Suprapubic skin (tissue), 4 donors: ENCODE measurements at places on chromosomes 4 and X.

DNA sequence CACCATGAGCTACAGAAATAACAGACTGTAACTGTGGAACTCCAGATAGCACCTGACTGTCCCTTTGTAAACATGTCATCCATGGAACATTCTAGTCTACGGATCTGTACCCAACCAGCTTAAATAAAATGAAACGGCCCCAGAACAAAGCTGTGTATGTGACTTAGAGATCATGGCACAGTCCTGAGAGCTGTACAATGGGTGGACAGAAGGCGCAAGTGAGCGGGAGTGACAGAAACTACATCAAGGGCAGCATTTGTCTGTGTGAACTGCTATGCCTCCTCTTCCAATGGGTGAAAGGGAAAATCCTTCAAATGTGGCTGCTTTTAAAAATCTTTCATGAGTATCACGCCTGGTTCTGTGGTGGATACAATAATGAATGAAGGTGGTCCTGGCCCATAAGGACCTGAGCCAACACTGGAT, 72.5 kb downstream of the FAT1 start:
- DNase-seq, result no peak

DNA sequence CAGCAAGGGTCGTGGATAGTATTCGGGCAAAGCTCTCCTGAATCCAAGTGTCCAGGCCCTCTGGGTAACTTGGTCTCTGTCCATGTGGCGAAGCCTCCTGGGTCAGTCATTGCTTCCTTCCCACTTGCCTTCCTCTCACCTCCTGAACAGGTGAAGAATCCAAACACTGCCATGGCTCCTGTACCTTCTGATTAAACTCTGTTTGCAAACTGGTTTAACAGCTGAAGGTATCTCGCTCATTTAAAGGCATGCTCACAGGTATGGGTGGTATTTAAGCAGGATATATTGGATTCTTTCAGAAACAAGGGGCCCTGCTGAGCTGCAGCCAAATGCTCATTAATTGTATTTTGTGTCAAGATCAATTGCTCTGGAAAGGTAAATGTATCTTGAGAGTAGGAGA, 28.2 kb downstream of the FHDC1 start:
- no peak for DNase-seq

DNA sequence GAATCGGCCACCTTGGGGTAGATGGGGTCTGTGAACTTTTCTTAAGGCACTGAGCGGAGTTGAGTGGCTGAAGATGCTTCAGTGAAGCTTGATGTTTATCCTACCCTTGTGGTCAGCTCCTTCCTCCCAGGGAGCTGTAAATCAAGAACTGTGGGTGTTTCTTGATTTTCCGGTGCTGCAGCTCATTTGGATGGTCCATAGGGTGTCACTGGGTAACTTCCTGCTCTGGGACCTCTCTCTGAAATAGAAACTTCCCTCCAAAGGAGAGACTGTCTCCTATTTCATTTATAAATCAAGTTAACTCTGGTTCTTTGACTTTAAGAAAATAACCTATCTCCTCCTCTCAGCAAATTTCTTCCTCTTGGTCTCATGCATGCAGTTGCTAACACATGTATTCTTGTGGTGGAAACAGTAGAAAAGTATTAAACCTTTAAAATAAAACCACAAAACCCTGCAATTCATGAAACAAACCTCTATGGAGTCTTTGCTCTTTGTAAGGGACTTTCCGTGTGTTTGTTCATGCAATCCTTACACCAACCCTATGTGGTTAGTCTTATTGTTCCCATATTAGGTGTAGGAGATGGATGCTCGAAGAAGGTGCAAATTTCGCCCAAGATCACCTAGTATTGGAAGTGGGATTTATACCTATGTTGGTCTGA, 110.3 kb downstream of the SHROOM3 start:
- no peak for DNase-seq

DNA sequence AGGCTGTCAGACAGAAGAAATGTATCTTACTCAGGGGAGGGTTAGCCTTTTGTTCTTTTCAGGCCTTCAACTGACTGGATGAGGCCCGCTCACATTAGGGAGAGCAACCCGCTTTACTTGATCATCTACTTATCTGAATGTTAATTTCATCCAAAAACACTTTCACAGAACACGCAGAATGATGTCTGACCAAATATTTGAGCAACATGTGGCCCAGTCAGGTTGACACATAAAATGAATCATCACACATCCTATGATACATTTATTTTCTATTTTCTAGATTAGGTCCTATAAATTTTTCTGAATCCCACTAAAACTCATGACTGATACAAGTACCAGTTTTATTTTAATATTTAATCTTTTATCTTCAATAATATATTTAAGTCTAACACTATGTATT, 260.3 kb downstream of the IL15 start:
- DNase-seq, result no peak

DNA sequence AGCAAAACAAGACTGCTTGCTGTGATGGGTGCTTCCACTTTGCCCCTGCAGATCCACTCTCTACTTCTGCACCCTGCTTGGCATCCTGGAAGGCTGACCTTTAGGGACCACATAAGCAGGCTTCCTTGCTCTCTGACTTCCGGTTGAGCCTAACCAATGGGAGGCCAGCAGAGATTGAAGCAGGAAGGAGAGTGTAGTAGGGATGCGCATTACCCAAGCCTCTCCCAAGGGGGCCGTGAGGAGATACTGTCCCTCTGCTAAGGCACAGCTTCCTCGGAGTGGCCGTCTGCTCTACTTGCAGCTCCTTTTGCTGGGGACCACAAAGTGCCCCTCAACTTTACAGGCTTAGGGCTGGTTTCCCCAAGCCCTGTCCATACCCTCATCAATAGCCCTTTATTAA, 624.3 kb upstream of the TENM3 start:
- DNase-seq, result no peak
